DMS153 (cell line): ENCODE measurements at places on chromosomes 11 and 22.
A peak's percentile ranks its signal among the peaks of the same experiment; 100 is the strongest.

- no peak for DNase-seq
These were observed 644 bp downstream of the YPEL4 start for GRCh38 chr11:57648801-57649735.

- no peak for DNase-seq
These were observed 71.2 kb upstream of the TP53AIP1 start for GRCh38 chr11:129013737-129014475.

- DNase-seq = no peak
These were observed 72.3 kb downstream of the ARFGAP2 start for GRCh38 chr11:47104261-47104950.

- no peak for DNase-seq
These were observed 6.0 kb downstream of the P2RX6 start for GRCh38 chr22:21020802-21021429.

- DNase-seq = no peak
These were observed 17.2 kb downstream of the SCGB1A1 start for GRCh38 chr11:62435846-62436660.

DNA sequence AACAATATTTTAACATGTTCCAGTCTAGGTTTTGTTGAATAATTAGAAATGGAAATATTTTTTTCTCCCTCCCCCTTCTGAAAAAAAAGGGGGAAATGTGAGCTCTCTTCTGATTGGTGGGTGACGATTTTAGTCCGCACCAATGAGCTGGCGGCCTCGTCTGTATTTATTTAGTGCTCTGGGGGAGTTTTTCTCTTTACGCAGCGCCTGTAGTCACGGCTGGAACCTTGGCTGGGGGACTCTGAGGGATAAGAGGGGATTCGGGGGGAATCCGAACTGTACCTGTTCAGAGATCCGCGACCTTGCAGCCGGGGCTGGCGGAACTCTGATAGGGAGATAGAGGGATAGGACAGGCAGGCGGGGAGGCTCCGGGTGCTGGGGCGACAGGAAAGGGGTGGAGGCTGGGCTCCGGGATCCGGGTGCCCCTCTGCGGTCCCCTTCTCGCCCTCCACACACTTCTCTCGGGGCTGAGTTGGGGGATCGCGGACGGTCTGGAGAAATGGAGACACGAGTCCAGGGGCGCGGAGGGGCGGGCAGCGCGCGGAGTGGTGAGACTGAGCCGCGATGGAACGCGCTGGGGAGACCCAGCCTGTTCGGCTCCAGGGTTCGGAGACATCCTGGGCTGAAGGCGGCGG, 99.7 kb upstream of the HSD17B12 start:
- DNase-seq = no peak

DNA sequence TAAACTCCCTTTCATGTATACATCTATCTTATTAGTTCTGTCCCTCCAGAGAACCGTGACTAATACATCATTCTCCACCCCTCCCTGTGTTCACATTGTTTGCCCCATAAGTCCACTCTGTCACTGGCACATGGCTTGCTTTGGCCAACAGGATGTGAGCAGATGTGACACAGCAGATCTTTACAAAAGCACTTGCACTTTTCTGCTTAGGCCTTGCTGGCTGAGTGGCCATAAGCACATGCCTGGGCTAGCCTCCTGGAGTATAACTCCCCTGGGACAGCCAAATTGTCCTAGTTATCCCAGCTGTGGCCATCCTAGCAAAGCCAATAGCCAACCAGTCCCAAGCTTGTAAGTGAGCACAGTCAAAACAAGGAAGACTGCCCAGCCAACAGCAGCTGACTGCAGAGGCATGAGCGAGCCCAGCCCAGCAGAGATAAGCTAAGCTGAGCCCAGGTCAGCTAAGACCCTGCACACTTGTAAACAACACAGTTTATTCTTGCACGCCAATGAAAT, 9.7 kb upstream of the RCN1 start:
- DNase-seq = peak; percentile 41

DNA sequence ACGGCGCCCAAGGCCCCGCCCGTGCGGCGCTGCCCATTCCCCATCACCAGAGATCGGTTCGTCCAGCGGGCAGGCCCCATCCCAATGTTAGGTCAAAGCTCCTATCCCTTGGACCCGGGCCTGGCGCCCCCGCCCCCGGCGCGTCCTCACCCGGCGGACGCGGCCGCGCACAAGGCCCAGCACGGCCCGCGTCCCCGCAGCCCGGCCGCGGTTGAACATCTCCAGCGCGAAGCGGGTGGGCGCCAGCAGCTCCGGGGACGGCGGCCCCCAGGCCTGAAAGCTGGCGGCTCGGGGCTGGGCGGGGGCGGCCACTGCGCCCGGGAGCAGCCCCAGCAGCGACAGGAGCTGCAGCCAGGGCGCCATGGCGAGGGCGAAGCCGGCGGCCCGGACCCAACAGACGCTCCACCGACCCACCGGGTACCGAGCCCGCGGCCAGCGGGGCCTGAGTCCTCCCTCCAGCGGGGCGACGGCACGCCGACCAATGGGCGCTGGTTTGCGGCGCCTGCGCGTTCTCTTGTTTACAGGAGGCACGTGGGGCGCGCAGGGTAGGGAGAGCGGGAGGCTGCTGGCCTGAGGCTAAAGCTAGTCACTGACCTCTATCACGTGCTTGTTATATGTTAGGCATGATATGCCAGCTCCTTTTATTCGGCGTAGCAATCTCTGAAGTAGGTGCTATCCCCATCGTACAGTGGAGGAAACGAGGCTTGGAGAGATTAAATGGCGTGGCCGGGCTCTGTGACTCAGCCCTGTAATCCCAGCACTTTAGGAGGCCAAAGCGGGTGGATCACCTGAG, at the start of gene CTSF:
Gene CTSF (minus strand): TSS at position 483 of the 793 bp plus-strand sequence. CDS start 120 bp downstream, at position 363.
- peak; percentile 65 for DNase-seq

GRCh38 chr11:69439127-69439526, 42.3 kb upstream of the LINC01488 start:
- no peak for DNase-seq

DNA sequence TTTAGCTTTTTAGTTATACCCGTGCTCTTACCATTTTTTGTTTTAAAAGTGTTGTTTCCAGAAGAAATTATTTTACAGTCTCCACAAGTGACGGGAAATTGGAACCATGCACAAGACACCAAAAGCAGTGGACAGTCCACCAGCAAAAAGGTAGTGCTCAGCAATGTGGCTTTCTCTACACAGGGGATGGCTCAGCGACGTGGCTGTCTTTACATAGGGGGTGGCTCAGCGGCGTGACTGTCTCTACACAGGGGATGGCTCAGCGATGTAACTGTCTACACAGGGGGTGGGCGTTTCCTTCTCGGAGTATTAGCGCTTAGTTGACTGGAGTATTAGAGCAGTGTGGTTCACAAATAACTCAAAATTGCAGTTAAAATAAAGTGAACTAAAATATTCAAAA, 36.0 kb upstream of the PANX2 start:
- DNase-seq = no peak

GRCh38 chr11:66275396-66275795, 2.6 kb upstream of the CNIH2 start:
- no peak for DNase-seq

- DNase-seq = no peak
These were observed 911.1 kb downstream of the TBC1D22A start for GRCh38 chr22:47673557-47673956.

DNA sequence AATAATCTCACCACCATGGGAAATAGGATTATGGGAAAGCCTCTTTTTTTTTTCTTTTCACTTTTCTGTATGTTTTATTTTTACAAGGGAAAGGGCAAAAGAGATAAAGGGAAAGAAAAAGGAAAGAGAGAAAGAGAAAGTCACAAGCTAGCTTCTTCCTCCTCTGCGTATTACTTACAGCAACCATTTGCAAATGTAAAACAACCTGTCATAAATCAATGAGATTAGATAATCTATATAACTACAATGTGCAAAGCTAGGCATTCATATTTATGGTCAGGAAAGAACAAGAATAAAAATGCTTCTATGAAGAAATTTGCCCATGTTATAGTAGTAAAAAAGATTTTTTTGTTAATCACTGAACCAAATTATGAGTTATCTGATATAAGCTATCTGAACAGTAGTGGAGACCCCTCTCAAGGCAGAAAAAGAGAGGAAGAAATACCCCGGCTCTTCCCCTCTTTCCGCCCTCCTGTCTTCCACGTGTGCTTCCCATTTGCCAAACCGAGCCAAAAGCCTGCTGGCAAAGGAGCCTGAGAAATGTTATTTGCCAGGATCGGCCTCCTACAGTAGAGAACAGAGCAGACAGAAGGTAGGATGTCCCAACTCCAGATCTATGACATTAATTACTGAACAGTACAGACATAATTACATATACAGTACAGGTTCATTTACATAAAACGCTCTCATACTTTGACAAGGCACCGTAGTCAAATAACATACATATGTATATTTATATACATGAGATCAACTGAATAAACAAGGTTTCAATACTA, 50.2 kb downstream of the ARHGAP32 start:
- DNase-seq = no peak

DNA sequence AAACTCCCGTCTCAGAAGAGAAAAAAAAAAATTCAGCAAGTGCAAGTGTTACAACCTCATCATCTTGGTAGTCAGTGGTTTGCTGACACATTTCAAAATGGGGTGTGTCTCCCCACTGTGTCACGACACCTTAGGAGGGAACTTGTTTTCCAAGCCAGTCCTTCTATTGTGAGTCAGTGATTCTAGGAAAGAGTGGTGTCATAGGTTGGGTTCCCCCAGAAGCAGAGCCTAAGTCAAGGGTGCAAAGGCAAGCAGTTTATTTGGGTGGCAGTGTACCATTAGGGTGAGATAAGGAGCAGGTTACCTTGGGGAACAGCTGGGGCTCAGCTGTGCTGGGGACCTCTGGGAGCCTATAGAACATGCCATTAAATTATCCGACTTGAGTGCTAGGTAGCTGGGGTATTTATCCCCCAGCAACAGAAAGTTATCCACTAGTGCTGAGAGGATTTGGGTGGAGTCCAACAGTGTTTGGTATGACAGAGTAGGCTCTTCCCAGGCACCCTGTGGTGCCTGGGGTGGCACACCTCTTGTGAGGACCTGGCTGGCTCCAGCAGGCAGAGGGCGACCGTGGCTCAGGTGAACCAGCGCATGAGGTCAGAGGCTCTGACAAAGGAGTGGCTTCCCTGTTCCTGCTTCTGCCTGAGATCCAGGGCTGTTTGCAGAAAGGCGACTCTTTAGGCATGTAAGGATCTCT, 41.7 kb downstream of the KIAA1671 start:
- DNase-seq = peak; percentile 87

DNA sequence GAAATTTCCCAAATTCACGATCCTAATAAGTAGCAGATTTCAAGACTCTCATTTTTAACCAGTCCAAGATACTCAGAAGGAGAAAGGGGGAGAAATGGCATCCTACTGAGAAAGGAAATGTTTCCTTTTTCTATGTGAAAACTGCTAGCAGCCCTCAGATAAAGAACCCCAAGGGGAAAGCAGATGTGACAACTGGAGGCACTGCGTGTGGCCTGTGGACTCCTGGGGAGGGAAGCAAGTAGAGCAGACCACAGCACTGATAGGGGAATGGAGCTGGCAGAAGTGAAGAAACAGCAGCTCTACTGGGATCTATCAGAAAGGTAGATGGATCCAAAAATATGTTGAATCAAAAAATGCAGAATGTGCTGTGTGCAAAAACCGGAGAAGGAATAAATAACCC, 239.7 kb upstream of the API5 start:
- no peak for DNase-seq

DNA sequence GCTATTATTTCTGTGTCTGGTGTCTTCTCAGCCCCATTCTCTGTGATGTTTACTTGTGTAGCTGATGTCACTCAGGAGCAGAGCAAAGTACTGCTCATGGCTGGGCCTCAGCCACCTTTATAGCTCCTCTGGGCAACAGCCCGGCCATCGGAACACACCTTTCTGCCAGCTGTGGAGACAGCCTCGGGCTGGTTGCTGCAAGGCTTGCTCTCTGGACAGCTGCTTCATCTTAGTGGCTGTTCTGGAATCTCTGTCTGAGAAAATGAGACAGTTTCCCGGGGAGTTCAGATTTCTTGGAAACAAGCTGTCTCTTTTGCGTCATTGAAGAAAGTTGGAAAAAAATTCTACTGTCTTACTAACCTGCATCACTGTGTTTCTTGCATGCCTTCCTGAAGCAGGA, 20.0 kb downstream of the THY1 start:
- no peak for DNase-seq

DNA sequence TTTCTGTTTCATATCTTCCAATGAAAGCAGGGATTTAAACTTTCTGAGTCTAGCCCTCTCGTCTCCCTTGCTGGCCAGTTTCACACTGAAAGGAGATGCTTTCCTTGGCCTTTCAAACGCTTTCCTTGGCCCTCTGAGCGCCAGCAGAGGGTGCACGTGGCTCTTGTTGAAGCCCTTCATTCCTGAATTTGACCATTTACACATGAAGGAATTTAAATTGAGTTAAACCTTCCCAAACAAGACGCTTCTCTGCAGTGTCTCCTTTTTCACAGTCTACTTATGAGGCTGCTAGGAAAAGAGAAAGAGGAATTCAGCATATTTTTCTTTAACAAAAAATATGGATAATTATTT, 21.6 kb downstream of the NNMT start:
- peak; percentile 12 for DNase-seq

- no peak for DNase-seq
These were observed 10.5 kb downstream of the COMMD9 start for GRCh38 chr11:36278531-36279282.

GRCh38 chr11:1199751-1200610, 22.9 kb upstream of the MUC5B start:
- no peak for DNase-seq

DNA sequence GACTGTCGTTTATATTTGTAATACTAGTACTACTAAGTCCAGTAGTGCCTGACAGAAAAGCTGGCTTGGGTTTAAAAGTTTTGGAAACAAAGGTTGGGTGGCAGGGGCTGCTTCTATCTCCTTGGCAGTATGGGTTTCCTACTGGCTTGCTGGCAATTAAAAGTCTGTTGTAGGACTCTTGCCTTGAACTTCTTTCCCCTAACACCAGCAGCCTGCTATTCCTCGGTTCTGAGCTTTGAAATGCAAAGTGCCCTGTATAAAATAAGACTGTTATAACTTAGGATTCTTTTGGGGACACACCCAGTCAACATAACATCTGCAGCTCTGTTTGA, 1.3 kb downstream of the RNF169 start:
- no peak for DNase-seq

DNA sequence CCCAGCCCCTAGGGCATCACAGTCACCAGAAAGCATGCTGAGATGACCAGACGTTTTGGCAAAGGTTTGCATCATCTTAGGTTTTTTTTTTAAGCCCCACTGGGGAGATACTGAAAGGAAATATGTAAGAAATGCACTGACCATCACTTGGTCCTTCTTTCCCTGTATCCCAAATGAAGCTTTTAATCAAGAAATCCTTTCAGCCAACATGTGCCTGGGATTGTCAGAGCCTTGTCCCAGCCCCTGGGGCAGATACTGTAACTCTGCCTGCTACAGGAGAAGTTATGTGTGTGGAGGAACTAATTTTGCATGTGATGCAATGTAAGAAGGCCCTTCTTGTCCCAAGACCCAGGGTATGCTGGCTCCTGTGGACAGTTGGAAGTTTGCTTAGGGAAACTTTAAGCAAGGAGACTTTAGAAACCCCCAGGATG, 65.6 kb downstream of the PPFIBP2 start:
- DNase-seq = no peak

DNA sequence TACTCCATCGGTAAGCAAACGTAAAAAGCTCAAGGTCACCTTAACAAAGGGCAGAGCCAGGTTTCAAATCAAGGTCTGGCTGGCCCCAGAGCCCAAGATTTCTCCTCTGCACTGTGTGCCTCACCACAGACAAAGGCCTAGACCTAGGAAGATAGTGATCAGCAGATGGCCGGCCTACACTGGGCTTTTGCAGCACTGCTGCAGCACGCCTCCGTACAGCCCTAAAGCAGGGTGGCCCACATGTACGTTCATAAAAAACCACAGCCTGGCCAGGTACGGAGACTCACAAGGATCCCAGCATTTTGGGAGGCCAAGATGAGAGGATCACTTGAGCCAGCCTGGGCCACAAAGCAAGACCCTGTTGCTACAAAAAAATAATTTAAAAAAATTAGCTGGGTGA, 106.3 kb upstream of the PITPNB start:
- no peak for DNase-seq

GRCh38 chr22:44592824-44593148, 94.8 kb upstream of the RTL6 start:
- DNase-seq = no peak
